Activated CD4-positive, alpha-beta T cell treated with anti-CD3 and anti-CD28 coated beads for 48 hours (primary cell): ENCODE measurements at places on chromosomes 7 and 10.

DNA sequence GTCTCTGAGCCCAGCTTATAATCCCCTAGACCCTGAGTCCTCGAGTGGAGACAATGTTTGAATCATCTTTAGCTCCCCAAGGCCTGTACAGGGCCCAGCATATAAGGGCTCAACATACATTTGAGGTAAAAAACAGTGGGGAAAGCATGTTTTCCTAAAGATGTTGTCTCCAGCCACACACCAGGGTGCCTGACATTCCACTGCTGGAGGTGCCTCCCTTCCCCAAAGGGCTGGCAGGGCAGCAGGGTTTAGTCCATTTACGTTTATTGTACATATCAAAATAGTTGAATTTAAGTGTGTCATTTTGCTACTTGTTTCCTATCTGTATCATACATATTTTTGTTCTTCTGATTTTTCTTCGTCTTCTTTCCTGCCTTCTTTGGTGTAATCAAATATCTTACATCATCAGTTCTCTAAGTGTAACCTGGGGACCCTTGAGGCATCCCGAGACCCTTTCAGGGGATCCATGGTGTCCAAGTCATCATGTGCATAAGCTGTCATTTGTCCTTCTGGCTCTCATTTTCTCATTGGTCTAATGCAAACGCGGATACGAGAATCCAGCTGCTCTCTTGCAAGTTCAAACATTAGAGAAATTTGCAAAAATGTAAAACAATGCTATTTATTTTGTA lies 101.6 kb downstream of the PDGFA start:
- DNase-seq, result no peak

GRCh38 chr7:45993621-45994020 lies 72.5 kb upstream of the IGFBP3 start:
- no peak for DNase-seq

GRCh38 chr10:46560381-46560780 lies 3.9 kb upstream of the GPRIN2 start:
- DNase-seq, result peak; percentile 1

DNA sequence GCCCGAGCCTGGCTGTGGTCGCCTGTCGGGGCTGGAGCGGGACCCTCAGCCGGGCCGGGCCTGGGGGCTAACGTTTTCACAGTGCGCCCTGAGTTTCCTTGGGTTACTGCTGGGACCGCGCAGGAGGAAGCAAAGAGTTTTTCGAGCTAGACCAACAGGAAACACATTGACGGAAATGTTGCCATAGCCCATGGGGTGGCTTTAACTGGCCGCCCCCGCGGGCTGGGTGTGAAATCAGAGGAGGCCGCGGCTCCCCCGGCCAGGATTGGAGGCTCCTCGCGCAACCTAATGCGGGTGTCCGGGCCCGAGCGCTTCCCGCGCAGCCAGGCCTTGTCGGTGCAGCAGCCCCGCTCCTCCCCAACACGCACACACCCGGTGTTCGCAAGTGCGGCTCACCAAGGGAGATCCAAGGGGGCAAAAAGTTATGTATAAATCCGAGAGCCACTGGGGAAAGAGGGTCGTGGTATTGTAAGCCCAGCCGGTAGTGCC lies 1.9 kb downstream of the HHEX start:
- peak; percentile 26 for DNase-seq

DNA sequence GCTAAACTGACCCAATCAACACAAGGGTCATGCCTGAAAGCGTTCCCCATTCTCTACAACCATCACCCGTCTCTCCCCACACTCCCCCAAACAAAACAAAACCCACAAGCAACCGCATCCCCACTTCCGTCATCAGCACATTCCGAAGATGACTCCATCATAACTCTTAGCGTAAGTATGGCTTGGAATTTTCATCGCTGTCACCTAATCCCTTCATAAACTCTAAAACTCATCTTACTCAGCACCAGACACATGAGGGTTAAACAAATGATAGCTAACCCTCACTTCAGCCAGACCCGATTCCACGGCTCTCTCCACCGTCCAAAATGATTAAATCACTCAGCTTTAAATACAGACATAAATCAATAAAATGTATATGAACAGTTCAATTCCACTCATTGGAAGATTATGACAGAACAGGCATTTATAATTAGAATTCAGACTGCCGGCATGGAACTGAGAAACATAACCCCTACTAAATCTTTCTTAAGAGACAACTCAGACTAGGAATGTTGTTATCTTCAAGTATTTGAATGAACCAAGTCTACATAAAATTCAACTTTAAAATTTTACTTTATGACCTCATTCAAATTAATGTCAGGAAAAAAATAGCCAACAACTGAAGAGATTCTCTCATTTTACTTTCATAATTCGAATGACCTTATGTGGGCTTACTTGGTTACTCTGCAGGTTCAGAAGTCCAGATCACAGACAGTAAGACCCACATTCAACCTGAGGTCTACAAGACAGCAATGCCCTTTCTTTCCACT lies 215.9 kb downstream of the PARD3 start:
- DNase-seq, result no peak
